ENCODE measurements at places on chromosomes 4 and X.

DNA sequence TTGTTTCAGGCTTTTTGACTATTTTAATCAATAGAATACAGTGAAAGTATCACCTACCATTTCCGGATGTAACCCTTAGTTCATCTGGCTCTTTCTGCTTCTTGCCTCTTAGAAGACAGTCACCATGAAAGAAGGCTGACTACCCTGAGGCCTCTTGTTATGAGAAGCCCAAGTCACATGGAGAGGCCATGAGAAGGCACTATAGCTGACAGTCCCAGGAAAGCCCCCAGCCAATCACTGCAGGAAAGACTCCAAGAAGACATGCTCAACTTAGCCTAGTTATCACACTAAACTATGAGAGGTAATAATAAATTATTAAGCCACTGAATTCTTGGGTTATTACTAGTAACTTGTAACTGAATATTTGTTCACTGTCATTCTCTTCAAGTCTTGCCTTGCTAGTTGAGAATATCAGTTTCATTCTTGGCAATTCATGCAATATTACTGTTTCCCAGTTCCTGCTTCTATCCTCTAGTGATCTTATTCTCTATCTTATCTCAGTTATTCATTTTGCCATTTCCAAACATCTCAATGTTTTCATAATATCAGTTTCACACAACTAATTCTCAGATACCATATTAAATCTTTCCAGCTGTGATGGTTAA, 57.1 kb upstream of the GUCY1A1 start:
- DNase-seq: no peak

GRCh38 chrX:38117485-38117884, 103.2 kb downstream of the SRPX start:
- no peak for DNase-seq

DNA sequence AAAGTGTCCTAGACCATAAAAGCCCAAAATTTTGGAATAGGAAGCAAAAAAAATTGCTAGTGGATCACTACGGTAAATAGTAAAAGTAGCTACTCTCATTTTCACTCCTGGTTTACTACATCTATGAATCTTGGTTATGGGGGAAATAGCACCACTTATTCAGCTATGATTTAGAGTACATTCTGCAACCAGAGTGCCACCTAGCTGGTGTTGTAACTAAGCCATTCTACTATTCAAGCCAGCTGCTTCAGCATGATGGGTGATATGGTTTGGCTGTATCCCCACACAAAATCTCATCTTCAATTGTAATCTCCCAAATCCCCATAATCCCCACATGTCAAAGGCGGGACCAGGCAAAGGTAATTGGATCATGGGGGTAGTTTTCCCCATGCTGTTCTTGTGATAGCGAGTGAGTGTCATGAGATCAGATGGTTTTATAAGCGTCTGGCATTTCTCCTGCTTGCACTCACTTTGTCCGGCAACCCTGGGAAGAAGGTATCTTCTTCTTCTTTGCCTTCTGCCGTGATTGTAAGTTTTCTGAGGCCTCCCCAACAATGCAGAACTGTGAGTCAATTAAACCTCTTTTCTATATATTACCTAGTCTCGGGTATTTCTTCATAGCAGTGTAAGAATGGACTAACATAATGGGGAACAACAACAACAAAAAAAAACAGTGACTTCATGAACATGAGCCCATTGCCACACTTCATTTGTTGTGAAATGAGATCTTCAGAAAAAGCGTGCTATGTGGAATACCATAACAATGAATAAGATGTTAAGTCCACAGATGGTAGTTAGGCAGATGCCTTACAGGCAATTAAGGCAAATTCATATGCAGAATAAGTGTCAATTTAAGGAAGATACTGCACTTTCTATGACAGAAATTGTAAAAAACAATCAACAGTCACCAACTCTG, 280.1 kb downstream of the PABPC4L start:
- DNase-seq: no peak

- no peak for DNase-seq
Measured at GRCh38 chrX:66766318-66766717, 127.4 kb upstream of the EDA2R start.

GRCh38 chrX:70549429-70549828, 104.8 kb downstream of the DLG3 start:
- DNase-seq: no peak

All from activated T-helper 1 cell treated with Interleukin-2 at 50 U/mL for 16 hours (primary cell).